ENCODE measurements at places on chromosomes 1 and 21.

DNA sequence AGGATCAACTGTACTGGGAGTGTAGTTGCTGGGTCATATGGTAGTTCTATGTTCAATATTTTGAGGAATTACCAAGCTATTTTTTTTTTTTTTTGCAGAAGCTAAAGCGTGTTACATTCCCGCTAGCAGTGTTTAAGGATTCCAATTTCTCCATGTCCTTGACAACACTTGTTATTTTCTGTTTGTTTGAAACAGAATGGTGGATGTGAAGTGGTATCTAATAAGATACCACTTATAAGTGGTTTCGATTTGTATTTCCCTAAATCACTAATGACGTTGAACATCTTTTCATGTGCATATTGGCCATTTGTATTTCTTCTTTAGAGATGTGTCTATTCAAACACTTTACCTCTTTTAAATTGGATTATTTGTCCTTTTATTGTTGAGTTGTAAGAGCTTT is 112.2 kb downstream of the DISP1 start:
- no peak for DNase-seq

- DNase-seq = peak; percentile 60
Measured at GRCh38 chr21:29888437-29888836, 51.4 kb downstream of the GRIK1 start.

GRCh38 chr1:147851149-147851548 is 51.4 kb upstream of the GJA8 start:
- peak; percentile 3 for DNase-seq

DNA sequence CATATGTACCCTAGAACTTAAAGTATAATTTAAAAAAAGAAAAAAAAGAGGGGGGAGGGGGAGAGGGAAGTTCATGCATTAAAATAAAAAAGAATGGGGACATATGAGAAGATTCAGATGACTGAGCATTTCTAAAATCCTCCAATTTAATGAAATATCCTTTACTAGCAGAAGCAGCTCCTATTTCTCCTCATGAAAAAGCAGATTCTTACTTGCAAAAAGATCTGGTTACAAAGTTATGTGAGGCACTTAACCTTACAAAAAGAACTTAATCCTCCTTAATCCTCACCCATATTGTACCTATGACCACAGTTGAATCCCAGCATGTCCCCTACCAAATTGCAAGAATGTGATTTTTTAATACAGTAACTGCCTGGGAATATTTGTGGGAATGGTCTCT is 298.5 kb downstream of the SRGAP2C start:
- DNase-seq = no peak

GRCh38 chr1:8107897-8108296 is 81.8 kb upstream of the ERRFI1 start:
- no peak for DNase-seq

- no peak for DNase-seq
Measured at GRCh38 chr1:13664451-13664850, 35.5 kb upstream of the PRDM2 start.

DNA sequence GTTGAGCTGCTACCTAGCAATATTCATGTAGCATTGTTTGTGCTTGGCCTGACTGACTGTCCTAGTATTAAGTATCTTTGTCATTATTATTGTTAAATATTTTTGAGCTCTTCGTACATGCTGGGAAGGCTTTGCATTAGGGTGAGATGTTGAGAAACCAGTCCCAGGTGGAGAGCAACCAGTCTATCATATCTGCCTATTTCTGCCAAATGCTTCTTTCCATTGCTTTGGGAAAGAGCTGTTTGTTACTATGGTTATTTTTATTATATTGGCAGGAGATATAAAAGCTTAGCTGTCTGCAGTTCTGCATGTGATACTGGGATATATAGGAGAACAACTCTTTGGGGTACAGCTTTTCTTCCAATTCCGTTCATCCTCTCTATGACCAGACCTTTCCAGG is 85.1 kb downstream of the CLDN17 start:
- no peak for DNase-seq

GRCh38 chr1:224510880-224511645 is 76.5 kb upstream of the WDR26 start:
- no peak for DNase-seq

All from fibroblast of mammary gland (primary cell).